NCI-H2081 (cell line): ENCODE measurements at places on chromosomes 16 and 17.

GRCh38 chr17:75683583-75683982, 16.4 kb downstream of the SAP30BP start:
- no peak for DNase-seq

DNA sequence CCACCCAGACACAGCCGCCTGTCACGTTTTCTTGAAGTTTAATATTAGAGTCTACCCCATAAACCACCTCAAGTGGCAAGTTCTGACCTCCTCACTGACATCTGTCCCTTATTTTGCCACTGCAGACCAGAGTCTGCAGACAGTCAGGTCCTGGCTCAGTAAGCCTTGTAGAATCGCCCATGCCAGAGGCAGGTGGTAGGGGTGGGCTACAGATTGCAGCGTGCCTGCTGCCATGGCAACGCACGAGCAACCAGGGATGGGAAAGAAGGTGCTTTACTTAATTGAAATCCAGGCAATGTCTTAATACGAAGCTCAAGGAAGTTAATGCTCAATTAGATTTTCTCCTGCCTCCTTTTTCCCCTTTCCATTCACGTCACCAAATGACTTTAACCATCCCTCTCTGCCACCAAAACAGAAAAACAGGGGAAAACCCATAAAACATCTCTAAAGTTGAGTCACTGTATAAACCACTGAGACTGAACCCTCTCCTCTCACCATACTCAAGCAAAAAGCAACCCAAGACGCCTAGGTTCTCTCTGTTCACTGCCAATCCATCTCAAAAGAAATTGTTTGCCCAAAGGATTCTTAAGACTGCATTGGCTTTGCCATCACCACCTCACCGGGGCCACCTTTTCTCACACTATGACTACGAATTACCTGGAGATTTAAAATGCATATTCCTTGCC, 228.8 kb downstream of the SLC39A11 start:
- DNase-seq = no peak

GRCh38 chr17:13160790-13161189, 143.0 kb upstream of the ELAC2 start:
- no peak for DNase-seq

- DNase-seq = no peak
Measured at GRCh38 chr17:39486242-39486641, 25.0 kb downstream of the CDK12 start.

DNA sequence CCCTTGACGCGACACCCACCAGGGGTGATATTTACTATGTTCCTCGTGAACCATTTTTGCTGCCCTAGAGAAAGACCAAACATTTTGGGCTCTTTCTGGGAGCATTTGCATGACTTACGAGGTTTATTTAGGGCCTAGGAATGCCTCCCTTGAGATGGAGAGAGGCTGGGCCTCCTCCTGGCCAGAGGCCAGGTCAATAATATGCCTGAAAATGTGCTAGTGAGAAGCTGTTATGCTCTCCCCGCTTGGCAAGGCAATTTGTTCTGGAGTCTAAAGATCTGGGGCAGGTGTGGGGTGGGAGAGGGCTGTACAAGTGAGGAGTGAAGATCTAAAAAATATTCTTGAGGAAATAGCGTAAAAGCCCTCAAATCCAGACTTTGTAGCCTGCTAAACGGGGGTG, 587.3 kb upstream of the CDH5 start:
- no peak for DNase-seq

- no peak for DNase-seq
Measured at GRCh38 chr17:28827672-28828071, 14.9 kb downstream of the FAM222B start.
